ENCODE measurements at places on chromosomes 13 and 19.

GRCh38 chr13:41905600-41906254, 55.2 kb downstream of the VWA8 start:
- peak; percentile 27 for DNase-seq

- no peak for DNase-seq
Observed at GRCh38 chr13:25625414-25625813, 253.6 kb downstream of the ATP8A2 start.

DNA sequence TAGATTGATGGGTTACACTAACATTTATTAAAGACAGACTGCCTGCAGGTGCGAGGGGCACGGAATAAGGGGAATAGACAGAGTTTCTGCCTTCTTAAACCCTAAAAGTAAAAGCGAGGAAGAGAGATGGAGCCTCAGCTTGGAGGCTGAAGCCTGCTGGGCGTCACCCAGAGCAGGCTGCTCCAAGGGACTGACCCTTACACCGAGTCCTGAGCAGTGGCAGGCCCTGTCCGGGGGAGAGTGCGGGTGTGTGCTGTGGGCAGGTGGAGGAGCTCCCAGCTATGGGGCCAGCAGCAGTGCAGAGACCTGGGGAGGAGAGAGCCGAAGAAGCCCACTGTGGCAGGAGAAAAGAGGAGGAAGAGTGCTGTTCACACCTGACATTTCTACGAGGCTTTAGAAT, 86.4 kb downstream of the SOX1 start:
- DNase-seq = no peak

GRCh38 chr13:112859128-112859816, 109.7 kb upstream of the MCF2L start:
- DNase-seq = no peak

DNA sequence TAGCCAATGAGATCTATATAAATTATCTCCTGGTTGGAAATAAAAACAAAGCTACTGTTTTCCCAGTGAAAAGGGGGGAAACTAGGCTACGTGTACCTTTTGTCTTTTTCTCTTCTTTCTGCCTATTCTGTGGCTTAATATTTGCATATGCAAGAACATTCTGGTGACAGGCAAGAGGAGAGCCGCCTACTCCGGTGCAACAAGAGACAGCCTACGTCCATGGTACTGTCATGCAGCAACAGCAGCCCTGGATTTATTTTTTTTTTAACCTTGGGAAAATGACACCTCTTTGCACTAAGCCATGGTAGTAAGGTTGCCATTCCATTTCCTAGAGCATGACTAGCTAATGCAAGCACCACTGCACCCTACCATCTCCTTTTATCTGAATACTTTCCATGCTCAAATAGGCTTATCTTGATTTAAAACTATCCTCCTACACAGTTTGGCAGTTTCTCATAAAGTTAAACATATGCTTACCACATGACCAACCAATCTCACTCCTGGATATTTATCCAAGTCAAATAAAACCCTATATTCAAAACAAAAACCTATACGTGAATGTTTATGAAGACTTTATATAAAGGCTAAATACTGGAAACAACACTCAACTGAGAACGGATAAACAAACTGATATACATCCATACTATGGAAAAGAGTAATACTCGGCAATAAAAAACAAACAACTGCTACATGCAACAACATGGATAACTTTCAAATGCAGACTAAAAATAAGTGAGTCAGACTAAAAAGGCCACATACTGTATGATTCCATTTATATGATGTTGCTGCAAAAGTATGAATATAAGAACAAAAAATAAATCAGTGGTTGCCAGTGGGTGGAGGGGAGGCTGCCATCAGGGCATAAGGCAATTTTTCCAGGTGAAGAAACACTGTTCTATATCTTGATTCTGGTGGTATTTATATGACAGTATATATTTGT, 17.3 kb downstream of the NUFIP1 start:
- DNase-seq = no peak

DNA sequence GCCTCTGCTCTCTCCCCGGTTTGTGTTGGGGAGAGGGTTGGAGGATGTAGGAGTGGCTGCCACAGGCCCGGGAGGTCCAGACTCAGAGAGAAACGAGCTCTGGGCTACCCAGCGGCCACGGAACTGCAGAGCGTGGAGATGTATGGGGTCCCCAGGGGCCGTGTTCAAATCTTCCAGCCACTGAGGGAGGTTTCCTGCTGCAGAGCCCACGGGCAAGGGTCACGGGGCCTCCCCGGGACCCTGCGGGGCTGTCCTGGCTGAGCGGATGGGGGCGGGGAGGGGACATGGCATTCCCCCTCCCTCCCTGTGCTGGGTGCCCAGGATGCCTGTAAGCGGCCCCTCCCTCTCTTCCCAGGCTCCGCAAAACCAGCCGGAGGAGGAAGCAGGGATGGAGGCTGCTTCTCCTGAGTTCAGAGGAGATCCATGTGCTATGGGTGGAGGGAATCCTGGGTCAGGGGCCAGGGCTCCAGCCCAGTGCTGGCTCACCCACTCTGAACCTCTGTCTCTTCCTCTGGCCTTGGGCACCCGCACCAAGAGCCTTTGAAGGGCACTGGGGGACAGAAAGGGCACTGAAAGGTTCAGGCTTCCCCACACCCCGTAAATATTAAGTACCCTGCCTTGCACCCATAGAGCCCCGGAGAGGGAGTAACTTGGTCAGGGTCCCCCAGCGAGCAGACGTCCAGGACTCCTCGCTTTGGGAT, 22.6 kb downstream of the SMIM24 start:
- no peak for DNase-seq

DNA sequence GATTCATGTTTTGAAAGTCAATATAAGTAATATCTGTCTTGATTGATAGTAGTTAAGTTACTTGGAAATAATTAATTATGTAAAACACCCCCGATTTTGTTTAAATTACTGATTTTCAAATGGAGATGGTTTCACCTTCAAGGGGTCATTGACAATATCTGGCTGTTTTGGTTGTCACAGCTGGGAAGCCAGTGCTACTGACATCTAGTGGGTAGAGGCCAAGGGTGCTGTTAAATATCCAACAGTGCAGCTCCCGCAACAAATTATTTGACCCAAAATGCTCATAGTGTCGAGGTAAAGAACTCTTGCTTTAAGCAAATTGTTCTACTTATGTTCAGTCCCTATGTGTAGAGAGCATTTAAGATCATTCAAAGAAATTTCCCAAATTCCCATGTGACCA, 50.6 kb upstream of the PCDH20 start:
- DNase-seq = no peak

- no peak for DNase-seq
Observed at GRCh38 chr13:37148501-37148900, 43.0 kb upstream of the CSNK1A1L start.

DNA sequence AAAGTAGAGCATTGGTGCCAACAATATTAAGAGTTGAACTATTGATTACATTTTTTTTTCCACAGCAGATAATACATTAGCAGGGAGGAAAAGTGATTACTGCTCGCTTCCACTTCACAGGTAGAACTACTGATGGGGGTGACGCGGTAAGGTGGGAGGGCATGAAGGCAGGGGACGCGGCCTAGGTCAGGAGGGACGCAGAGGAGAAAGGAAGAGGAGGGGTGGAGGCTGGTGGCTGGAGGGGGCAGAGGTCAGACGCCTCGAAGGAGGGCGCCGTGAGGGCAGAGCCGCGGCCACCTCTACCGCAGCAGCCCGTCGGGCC, 287 bp upstream of the B3GLCT start:
- DNase-seq = no peak

DNA sequence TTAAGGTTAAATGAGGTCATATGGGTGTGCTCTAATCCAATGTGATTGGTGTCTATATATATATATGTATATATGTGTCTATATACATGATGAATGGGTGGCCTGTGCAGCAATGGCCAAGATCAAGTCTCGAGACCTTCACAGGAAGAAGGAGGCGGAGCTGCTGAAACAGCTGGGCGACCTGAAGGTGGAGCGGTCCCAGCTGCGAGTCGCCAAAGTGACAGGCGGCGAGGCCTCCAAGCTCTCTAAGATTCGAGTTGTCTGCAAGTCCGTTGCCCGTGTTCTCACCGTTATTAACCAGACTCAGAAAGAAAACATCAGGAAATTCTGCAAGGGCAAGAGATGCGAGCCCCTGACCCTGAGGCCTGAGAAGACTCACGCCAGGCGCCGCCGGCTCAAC, 109.8 kb downstream of the EFNB2 start:
- no peak for DNase-seq

DNA sequence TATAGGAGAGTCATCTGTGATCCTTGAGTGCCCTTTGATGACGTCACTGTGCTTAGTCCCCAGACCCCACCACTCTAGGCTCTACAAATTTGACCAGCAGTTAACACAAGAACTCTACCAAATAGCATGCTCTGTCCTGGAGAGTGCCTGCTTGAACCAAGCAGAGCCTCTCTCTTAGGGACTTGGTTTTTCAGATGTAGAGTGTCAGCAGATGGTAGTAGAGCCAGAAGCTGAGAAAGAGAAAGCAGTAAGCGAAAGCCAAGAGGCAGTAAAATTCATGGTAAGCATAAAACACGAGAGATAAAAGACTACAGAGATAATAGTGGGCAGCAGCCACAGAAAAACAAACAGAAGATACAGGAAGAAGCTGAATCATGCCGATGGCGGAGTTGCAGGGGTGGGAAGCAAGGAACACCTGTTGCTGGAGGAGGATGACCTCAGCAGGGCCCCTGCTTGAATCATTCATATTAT, 193.3 kb downstream of the SLC7A1 start:
- no peak for DNase-seq

GRCh38 chr19:2476451-2477140, 669 bp downstream of the GADD45B start:
- no peak for DNase-seq

DNA sequence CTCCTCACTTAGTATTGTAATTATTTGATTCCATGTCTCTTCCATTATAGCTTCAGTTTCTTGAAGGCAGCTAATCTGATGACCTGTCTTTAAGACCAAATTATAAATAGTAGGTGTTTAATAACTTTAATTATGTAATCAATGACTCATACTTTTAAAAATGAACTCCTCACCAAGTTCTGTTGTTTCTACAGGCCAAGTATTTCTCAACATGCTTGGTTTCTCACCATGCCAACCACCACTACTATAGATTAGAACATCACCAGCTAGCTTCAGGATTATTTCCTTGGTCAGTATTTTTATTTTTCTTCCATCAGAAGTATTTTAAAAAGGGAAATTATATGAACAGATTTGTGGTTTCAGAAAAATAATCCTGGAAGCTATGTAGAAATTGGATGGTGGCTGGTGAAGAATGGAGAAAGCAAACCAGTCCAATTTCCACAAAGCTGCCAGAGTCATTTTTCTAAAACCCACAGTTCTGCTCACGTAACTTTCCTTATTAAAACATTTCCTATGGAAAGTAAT, 237.7 kb upstream of the DACH1 start:
- DNase-seq = no peak

GRCh38 chr13:110916301-110917142, 1.7 kb upstream of the ANKRD10 start:
- DNase-seq = peak; percentile 48

GRCh38 chr13:107275945-107276614, 708.1 kb upstream of the ARGLU1 start:
- no peak for DNase-seq

DNA sequence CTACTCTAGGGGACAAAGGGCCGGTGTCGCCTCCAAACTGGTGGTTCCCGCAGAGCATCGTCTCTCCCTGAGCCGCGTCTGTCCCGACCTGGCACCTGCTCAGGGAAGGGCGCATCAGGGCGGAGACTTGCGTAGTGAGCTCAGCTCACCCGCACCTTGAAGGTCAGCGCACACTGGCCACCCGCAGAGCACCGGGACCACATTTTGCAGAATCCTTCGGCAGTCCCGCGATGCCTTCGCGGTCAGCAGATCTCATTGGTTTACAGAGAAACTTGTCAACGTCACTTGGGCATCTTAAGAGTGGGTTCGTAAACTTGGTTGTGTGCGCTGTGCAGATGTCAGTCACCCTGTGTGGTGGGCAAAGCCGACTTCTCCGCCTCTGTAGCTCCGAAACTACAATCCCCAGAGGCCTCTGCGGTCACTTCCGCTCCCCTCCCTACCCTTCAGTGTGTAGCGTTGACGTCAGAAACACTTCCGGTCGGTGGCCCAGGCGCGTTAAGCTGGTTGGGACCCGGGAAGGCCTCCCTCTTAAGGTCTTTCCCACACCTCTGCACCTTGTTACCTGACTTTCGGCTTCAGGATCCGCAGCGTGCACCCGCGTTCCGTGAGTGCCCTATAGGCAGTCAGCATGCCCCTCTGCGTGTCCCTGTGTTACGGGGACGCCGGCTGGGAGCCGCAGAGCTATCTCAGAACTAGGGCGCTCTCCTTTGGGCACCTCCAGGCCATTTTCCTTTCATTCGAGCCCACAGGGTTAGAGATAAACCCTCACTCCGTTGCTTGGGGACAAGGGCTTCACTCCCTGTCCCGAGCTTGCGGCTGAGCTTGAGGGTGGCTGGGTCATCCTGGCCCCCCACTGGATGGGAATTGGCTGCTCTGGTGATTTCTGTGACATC, 36.5 kb upstream of the ZNF527 start:
- peak; percentile 71 for DNase-seq

- DNase-seq = no peak
Observed at GRCh38 chr19:757811-758668, 7.1 kb downstream of the MISP start.

- no peak for DNase-seq
Observed at GRCh38 chr13:45817833-45818232, 33.7 kb downstream of the SIAH3 start.

GRCh38 chr19:44113784-44114390, 688 bp downstream of the ZNF225 start:
- DNase-seq = no peak

GRCh38 chr13:40668335-40668734, 1.9 kb upstream of the FOXO1 start:
- no peak for DNase-seq

DNA sequence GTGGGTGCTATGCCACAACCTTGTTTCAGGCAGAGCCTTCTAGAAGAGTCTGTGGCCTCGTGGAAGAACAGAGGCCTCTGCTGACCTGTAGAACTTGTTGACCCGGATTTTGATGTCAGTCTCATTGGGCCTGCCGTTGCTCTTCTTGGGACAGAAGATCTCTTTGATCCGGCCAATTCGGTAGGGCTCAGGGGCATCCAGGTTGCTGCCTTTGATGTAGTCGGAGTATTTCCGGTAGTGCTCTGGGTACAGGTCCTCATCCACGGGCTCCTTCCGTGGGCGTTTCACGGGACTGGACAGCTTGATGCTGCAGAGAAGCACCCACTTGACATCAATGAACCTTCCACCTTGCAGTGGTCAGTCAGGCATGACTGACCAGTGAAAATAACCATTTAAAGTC, 24.0 kb upstream of the EIF3G start:
- DNase-seq = no peak

DNA sequence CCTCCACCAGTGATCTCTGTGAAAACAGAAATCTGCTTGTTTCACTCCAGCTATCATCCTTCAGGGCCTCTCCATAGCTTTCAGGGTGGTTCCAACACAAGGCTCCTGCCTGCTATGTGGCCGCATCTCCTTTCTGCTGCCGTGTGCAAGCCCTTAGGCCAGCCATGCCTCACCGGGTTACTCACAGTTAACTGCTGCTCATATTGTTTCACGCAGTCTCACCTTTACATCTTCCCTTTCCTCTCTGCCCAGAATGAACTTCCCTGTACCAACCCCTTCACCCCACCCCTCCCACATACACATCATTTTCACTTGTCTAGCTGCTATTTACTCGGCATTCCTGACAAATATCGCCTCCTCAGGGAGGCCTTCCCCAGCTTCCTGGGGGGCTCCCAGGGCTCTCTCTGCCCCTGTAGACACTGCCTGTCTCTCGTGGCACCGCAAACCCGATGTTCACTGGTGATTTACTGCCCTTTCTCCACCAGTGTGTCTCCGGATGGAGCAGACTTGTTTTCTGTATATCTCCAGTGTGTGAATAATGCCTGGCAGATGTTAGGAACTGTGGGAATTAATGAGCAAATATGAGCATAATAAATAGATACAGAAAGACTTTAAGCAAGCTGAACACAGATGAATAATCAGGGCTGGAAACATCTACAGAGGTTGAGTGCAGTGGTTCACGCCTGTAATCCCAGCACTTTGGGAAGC, 39.3 kb upstream of the GPR183 start:
- DNase-seq = no peak
